Hypothalamus (tissue), 51 donors: ENCODE measurements at places on chromosomes 4 and X.

GRCh38 chr4:144705601-144706590 lies 59.9 kb downstream of the HHIP start:
- no peak for DNase-seq

DNA sequence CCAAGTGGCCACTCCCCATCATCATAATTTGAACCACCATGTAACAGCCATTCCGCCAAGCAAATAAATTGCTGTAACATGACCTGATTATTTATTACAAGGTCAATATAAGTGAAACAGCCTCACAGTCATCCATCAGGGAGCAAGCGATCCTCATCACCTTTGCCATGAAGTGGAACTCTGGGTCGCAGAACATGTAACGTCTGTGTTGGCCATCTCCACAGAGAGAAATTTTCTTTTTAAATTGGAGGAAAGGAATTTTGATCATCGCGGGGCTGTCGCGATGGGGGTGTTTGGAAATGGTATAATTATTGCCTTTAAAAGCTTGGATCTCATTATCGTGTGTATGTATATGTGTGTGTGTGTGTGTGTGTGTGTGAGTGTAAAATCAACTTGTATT lies 90.2 kb downstream of the SHOX start:
- no peak for DNase-seq

DNA sequence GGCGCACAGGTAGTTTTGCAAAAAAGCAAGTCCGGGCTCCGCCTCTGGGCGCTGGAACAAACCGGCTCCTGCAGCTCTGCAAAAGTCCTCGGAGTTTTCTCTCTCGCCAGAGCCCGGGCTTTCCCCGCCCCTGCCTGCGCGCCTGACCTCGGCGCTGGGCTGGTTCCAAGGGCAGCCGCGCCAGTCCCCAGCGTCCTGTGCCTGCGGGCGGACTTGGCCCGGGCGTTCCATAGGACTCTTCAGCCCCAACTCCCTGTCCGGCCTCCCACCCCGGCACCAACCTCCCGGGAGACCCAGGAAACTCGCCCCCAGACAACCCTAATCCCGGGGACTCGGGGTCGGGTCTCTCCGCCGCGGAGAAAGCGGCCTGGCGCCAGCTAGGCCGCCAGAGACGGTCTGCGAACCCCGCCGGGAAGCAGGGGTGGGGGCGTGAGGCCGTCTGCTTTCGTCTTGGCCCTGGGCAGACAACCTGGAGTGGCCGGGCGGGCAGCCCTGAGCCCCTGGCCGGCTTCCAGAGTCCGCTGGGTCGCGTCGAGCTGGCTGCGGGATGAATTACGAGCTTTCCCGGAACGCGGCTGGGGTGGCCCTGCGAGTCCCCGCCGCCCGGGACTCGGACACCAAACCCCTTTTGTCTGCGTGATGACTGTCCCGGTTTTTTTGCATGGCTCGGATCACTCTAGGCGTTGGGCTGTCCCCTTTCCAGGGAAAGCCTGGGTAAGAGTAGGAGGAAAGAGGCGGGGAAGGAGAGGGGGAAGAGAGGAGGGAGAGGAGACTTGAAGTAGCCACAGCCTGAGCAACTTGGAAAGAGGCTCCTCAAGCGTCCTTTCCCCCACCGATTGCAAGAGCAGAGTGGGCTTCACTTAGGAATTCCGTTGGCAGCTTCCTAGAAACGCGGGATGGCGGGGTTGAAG lies 916 bp downstream of the MXRA5 start:
- DNase-seq, result no peak

GRCh38 chrX:19585332-19586082 lies 70.2 kb upstream of the MAP3K15 start:
- DNase-seq, result no peak

DNA sequence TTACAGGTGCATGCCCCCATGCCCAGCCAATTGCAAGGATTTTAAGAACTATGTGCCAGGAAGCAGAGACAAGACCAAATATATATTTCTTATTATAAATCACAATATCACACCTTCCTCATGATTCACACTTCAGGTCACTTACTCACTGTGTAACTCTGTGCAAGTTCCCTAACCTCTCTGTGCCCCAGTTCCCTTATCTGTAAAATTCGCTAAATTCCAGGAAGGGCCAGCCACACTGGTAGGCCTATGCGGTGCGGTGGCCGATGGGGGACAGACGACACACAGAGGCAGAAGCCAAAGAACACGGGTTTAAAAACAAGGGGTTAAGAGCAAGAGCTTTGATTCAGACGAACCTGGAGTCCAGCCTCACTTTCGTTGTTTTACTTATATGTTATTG lies 2.8 kb downstream of the TRIM2 start:
- DNase-seq, result no peak

DNA sequence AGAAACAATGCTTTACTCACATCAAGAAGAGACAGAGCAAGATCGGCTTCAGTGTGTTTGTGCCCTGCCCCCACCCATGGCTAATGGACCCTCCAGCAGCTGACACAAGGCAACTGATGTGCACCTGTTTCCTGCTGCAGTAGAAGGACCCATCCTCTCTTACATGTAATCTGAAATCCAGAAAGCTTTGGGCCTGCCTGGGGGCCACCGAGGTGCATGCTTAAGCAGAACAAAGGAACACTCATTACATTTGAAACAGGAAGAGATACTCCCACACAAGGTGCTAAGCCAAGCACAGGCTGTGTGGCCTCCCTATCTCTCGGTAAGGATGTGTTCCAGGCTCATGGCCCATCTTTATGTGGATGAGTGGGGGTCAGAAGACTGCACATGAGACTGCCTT lies 338.0 kb downstream of the SPOCK3 start:
- DNase-seq, result no peak

GRCh38 chr4:15714646-15715435 lies 12.0 kb downstream of the BST1 start:
- no peak for DNase-seq
